ENCODE measurements at places on chromosomes 11 and 22.

- no peak for DNase-seq
Measured at GRCh38 chr11:106076171-106076918, 802 bp downstream of the KBTBD3 start.

- no peak for DNase-seq
Measured at GRCh38 chr11:32894149-32894827, 1.7 kb downstream of the QSER1 start.

DNA sequence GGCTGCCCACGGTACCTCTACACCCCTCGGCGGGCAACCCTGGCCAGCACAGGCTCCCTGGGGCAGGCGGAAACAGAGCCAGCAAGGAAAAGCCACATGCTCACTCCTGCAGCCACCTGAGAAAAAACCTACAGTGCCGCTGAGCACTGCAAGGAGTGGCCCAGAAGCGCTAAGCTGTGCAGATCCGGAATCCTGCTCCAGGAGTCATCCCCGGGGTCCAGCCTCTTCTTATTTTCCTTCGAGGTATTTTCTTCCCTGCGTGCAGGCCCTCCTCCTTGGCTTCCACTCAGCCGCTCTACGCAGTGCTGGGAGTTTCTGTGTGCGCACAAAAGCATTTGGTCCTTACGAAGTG lies 81.0 kb downstream of the TRMU start:
- no peak for DNase-seq

- DNase-seq = no peak
Measured at GRCh38 chr11:24623121-24623520, 126.3 kb downstream of the LUZP2 start.

DNA sequence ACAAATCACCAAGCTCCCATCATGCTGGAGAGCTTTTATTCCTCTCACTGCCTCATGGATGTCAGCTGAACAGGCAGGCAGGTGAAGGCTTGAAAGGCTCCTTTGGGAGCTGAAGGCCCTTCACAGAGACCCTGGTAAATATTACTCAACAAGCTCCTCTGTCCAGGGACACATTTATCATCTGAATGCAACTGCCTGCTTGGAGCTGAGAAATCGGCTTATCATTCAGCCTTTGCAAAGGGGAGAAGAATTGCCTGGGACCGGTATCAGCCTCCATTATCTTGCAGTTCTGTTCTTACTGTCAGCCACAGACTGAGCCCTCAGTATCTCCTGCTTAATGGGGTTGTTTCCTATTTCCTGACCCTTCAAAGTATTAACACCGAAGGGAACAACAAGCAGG lies 113.8 kb upstream of the PITPNB start:
- DNase-seq = no peak
